ENCODE measurements at places on chromosomes 6 and 20. TPM values are rescaled to one million over a fixed set of nuclear protein-coding genes. Genes with fewer than 3 reads are reported as not detected.

PHACTR1 gene
- total RNA-seq = 114 TPM

ZSWIM1 gene
- 10.1 TPM for total RNA-seq

NKX2-4 gene
- total RNA-seq = not detected

MICB gene
- 1.3 TPM for total RNA-seq

FKBP1C gene
- 0.40 TPM for total RNA-seq

KCNK5 gene
- total RNA-seq = 0.65 TPM

SDC4 gene
- total RNA-seq = 80.7 TPM

HLA-A gene
- 222 TPM for total RNA-seq

DDX27 gene
- total RNA-seq = 12.2 TPM

RAET1L gene
- not detected for total RNA-seq

PREX1 gene
- 10.3 TPM for total RNA-seq

KCNQ5 gene
- total RNA-seq = not detected

L3MBTL3 gene
- 4.3 TPM for total RNA-seq

ARFGEF3 gene
- total RNA-seq = 0.86 TPM

SEC63 gene
- 57.9 TPM for total RNA-seq

QRSL1 gene
- total RNA-seq = 21.4 TPM

CYP24A1 gene
- total RNA-seq = not detected

NPEPL1 gene
- 24.4 TPM for total RNA-seq

KCNK16 gene
- not detected for total RNA-seq

RAMACL gene
- 1.3 TPM for total RNA-seq

PIM1 gene
- total RNA-seq = 28.3 TPM

KIF25 gene
- total RNA-seq = 0.35 TPM

ALDH8A1 gene
- 0.19 TPM for total RNA-seq

CLIC5 gene
- 279 TPM for total RNA-seq

HTR1B gene
- not detected for total RNA-seq

ZNF391 gene
- 0.51 TPM for total RNA-seq

LAMA4 gene
- total RNA-seq = 71.1 TPM

CD83 gene
- total RNA-seq = 1.6 TPM

Data from Right ventricle myocardium superior (tissue), 1 donor.